ENCODE measurements at places on chromosomes 1 and 21.

DNA sequence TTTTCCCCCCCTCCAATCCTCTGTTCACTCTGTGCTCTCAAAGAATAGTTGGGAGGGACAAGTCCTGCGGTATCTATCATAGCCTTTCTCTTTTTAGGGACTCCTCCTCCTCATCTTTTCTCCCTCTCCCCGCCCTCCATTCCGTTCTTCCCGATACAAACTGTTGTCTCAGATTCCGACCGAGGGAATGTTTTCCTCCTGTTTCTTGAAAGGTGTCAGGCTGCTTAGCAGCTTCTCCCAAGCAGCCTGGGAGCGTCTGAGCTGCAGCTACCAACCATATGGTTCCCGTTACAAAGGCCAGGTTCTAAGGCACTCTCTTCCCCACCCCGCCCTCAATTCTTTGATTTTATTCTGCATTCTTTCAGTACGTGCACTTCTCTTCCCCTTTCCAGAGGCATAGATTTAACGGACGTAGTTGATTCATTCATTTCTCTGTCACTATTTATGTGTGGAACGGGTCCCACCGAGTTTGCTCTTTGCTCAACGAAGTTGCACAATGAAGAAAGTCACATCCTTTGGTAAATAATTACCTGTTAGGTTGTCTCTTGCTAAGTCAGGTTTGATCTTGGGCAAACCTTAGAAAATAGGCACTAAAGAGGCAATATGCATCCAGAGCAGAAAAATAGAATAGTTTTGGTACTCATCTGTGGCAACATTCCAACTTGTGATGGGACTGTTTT is 2.8 kb downstream of the ADGRL2 start:
- DNase-seq: no peak

DNA sequence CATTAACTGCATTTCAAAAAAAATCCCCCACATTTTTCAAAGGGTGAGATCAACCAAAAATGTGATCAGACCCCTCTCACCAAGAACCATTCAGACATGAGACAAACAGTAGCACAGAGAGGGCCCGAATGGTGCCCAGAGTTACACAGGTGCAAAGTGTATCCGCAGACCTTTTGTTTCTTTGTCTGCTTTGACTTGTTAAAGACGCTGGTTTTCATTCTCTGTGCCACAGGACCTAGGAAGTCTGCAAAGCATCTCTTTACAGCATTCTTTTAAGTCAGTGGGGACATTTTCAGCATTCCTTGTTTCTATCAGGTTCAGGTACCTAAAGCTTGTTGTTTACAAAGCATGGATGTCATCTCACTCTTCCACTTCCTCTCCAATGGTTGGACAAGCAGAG is 87.2 kb upstream of the MAP1LC3C start:
- no peak for DNase-seq

GRCh38 chr1:106620521-106620954 is 435.9 kb upstream of the PRMT6 start:
- DNase-seq: no peak

DNA sequence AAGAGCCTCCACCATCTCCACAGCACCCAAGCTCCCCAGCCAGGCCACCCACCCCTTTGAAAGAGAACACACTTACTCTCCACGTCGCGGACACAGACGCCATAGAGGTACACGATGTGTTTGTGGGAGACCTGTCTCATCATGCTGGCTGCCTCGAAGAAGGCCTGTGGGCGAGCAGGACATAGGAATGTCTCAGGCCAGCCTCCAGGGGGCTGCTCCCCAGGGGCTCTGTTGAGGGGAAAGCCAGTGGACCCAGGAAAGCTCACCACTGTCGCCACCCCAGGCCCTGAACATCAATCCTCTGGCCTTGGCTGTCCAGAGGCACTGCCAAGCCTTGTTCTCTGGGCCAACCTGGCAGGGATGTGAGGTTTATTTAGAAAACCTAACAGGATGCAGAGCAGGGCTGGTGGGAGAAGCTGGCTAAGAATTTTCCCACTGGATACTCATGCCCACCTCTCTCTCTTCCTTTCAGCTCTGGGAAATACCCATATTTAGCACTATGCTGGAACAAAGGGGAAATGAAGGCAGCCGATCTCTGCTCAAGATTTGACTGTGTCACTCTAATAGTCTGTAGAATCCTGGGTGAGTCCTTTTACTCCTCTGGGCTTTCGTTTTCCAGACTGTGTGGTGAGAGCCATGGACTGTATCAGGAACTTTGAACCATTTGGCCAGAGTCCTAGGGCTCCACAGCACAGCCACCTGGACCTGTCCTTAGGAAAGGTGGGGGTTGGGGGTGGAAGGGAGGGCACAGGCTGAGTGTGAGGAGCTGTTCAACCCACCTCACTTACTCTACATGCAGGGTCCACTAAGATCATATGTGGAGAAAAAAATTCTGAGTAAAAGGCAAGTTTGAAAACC is 101.9 kb downstream of the RAVER2 start:
- DNase-seq: no peak

DNA sequence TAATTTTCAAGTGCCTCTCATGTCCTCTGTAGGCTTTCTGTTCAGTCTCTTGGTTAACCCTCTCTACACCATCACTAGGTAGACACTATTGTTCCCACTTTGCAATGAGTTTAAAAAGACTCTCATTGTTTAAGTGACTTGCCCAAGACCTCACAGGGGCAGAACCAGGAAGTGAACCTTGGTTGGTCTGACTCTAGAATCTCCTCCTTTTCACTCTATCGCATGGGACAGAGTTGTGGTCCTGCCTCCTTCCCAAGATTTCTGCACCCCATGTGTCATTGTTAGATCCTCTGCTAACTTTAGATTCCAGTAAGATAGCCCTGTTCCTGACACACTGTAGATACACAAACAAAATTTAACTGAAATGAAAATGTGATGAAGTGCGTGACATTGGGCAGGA is 481.7 kb upstream of the USP24 start:
- no peak for DNase-seq

- peak; percentile 41 for DNase-seq
Measured at GRCh38 chr21:33388188-33388587, 15.0 kb upstream of the IFNGR2 start.

DNA sequence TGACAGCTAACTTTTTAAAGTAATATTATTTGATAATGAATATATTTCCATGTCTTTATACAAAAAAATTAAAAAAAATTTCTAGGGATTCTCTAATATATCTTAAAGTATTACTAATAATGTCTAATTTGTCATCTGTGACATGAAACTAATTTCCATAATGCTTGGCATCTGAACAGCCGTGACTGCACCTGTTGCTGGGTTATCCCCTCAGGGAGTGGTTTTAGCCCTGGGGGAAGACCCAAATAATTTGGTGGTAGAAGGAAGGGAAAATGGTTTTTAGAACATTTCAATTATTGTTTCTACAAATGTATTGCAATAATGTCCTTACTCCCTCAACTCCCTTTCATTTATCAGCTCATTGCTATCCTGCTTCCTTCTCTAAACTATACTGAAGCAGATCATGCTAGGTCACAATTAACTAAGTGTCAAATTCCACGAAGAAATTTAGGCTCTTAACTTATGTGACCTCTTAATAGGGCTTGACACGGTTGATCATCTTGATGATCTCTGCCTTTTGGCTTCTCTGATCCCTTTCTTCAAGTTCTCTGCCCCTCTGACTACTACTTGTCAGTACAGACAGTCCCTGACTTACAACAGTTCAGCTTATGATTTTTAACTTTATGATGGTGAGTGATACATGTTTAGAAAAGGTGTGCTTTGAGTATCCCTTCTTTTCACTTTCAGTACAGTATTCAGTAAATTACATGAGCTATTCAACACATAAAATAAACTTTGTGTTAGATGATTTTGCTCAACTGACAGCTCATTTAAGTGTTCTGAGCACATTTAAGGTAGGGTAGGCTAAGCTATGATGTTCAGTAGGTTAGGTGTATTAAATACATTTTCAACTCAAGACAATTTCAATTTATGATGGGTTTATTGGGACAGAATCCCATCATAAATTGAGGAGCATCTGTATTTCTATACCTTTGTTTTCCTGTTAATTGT is 26.4 kb upstream of the DPH5 start:
- peak; percentile 29 for DNase-seq

GRCh38 chr1:31699341-31699891 is 4.4 kb downstream of the COL16A1 start:
- peak; percentile 30 for DNase-seq

GRCh38 chr1:18343581-18343980 is 137.1 kb upstream of the KLHDC7A start:
- no peak for DNase-seq

GRCh38 chr1:183920651-183921050 is 115.7 kb downstream of the RGL1 start:
- no peak for DNase-seq

DNA sequence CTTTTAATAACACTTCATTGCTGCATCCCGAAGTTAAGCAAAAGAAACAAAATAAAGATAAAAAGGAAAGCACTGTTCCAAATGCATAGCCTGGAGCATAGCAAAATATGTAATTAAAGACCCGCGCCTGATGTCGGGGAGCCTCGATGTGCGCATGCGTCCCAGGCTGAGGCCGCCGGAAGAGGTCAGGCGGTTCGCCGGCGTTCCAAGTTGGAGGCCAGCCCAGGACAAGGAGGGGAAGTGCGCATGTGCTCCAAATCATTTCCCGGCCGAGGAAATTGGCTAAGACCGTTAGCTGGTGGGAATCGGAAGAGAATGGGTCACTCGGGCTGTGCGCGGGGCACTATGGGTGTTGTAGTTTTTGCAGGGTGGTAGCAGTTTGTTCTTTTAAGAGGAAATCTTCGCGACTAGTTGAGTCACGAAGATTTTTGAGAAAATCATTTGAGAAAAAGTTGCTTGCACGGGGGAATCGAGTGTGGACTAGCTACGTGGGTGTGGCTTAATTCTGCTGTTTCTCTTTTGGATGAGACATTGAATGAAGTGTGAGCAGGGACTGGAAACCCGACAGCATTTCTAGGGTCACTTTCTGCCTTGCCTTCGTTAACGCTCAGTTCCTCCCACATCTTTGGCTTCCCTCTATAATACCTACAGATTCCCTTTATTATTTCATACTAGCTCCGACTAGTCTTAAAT is 31.0 kb upstream of the CD1D start:
- peak; percentile 85 for DNase-seq

DNA sequence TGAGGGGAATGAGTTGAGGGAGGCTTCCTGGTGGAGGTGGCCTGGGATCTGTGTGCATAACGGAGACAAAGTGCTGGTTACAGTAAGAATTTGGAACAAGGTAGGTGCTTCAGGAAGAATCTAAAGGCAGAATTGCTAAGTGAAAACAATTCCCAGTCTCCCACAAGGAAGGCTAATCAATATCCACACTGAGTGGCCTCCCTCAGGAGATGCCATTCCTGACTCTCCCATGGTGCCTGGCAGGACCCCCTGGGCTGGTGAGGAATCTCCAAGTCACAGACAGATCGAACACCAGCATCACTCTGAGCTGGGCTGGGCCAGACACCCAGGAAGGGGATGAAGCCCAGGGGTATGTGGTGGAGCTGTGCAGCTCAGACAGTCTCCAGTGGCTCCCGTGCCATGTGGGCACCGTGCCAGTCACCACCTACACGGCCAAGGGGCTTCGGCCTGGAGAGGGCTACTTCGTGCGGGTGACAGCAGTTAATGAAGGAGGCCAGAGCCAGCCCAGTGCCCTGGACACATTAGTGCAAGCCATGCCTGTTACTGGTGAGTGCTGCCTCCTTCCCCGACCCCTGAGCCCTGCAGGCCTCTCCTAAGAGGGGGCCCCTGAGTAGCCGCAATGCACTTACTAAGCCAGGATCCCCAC is 30.7 kb downstream of the IGFN1 start:
- no peak for DNase-seq

DNA sequence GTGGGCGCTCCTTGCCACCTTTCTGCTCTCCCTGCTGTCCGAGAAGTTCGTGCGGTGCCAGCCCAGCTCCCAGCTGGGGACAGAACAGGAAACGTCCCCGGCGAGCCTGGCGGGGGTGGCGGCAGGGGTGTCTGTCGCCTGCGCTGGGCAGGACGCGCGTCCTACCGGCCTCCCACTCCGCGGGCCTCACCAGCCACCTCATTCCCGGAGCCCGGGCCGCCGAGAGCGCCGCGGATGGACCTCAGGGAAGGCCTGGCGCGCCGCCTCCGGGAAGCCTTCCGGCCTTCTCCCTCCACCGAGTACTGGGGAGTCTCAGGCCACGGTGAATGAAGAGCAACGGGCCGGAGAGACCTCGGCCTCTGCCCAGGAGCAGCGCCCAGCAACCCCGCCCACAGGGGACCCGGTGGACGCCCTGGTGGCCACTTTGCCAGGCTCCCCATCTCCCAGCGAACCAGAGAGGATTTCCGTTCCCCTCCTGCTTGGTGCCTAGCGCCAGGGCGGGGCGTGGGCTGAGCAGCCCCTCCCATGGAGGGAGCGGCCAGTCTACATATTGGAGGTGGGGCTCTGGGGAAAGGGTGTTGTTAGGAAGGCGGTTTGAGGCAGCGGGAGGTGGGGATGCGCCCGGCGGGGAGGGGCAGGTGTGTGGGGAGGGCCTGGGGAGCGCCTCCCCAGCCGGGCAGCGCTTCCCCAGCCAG is 9.5 kb upstream of the TNFRSF14 start:
- peak; percentile 90 for DNase-seq

GRCh38 chr1:183633676-183634343 is 1.8 kb downstream of the ARPC5 start:
- no peak for DNase-seq

GRCh38 chr1:94248956-94249688 is 11.7 kb upstream of the ARHGAP29 start:
- DNase-seq: no peak

DNA sequence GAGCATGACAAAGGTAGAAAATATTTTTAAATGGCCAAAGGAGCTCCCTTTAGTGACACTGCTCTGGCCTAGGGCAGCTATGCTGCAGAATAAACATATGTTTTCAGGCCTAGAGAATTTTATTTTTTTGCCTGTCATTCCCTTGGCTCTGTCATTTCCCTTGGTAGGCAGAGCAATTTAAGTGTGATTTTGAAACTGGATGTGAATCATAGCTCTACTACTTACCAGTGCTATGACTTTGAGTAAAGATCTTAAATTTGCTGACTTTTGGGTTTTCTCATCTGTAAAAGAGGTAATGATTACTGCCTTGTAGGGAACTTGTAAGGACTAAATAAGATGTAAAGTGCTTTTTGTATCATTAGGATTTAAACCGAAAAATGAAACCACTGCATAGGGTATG is 189.0 kb upstream of the ZRANB2 start:
- no peak for DNase-seq

- DNase-seq: no peak
Measured at GRCh38 chr1:31010086-31010989, 55.2 kb downstream of the PUM1 start.

DNA sequence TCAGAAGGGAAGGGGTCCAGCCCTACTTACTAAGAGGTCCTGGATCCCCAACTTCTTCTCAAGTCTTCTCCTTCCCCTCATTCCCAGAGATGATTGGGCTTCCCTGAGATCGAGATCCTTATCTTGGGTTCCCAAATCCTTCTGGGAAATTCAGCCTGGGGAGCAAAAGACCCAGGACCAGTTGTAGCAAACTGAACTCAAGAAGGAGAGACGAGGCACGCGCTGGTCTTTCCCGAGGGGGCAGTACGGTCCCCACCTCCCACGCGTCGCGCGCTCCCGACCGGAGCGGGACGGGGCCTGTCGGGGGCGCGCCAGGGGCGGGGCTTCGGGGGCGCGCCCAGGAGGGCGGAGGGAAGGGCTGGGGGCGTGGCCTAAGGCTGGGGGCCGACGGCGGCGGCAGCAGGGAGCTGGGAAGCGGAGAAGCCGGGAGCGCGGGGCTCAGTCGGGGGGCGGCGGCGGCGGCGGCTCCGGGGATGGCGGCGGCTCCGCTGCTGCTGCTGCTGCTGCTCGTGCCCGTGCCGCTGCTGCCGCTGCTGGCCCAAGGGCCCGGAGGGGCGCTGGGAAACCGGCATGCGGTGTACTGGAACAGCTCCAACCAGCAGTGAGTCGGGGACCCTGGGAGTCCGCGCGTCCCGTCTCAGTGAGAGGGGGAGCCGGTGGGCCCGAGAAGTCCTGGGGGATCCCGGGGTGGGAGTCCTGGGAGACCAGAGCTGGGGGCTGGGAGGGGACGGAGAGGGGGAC is at the start of gene EFNA3:
EFNA3 (plus strand) TSS at position 369 of the 741 bp plus-strand sequence; CDS start at position 474, 105 bp downstream.
- peak; percentile 55 for DNase-seq
